ENCODE measurements at places on chromosomes 3 and 15. TPM values are rescaled to one million over a fixed set of nuclear protein-coding genes. Genes with fewer than 3 reads are reported as not detected.

SMAD6 gene
- polyA plus RNA-seq, result 1.6 TPM

PHC3 gene
- 3.4 TPM for polyA plus RNA-seq

ARL8B gene
- polyA plus RNA-seq, result 45.5 TPM

ROBO2 gene
- 2.4 TPM for polyA plus RNA-seq

MB21D2 gene
- 1.6 TPM for polyA plus RNA-seq

PLCB2 gene
- polyA plus RNA-seq, result 5.3 TPM

ZNF197 gene
- 4.1 TPM for polyA plus RNA-seq
